ENCODE measurements at places on chromosomes 12 and 14. TPM values are rescaled to one million over a fixed set of nuclear protein-coding genes. Genes with fewer than 3 reads are reported as not detected.

GRCh38 chr12:97235102-97235501 is 227.5 kb upstream of the RMST start:
- DNase-seq: no peak

DNA sequence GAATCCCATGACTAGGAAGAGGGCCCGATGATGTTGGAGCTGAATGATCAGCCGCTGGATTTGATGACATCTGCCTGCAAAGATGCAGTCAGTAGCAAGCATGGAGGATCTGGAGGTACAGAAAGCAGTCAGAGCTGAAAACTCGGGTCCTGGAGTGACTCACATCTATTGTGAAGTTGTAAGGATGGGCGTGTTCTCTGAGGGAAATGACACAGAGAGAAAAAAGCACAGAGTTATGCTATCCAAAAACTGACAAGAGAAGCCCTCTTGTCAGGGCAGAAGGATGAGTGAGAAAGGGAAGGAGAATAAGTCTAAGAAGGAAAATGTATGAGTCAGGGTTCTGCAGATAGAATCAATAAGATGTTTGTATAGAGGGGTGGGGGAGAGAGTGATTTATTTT is 380.4 kb upstream of the CCDC196 start:
- no peak for DNase-seq

DNA sequence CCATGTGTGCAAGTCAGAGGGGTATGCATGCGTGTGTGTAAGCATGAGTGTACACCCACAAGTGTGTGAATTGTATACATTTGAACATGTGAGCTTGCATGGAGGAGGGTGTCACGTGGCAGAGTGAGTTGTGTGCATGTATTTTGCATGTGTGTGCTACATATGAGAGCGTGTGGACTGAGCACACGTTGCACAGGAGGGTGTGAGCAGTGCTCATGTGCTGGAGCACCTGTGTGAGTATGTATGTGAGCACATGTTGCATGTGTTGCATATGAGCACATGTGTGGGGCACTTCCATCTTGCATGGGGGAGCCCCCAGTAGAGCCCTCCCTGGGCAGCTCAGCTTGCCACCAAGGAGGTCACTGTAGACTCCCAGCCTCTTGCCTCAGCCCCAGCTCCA is 180.2 kb upstream of the MYL2 start:
- no peak for DNase-seq

DNA sequence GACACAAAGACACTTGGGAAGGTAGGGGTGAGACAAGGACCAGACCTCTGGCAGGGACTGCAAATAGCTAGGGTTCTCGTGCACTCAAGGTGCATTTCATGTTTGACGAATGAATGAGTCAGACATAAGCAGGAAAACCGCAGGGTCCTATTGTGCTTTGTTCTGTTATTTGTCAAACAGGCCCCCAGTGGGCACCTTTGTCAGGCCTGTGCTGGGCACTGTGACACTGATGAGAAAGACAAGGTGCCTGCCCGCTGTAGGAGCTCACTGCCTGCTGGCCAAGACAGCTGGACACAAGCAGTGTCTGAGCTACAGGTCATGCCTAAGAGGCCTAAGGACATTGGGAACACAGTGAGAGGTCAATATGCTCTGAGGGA is 2.3 kb downstream of the OTUB2 start:
- DNase-seq: no peak

DNA sequence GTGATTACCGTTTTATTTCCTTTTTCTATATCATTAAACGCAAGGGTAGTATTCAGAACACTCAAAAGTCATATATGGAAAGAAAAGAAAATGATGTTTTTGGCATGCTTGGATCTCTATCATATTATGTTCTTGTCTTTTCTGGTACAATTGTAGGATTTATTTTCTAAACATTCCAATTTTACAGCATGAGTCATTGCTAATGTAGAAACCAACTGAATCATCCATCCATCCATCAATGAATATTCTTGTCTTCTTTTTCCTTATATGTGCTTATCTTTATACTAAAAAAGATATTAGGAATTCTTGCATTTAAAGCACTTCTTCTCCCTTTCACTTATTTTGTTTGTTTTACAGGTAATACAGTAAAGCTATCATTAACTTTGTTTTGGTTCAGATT is 20.4 kb upstream of the AMIGO2 start:
- no peak for DNase-seq

- no peak for DNase-seq
Observed at GRCh38 chr14:42513837-42514236, 907.2 kb downstream of the LRFN5 start.

GRCh38 chr14:95256776-95257060 is 63.0 kb downstream of the CLMN start:
- DNase-seq: no peak

The NFATC4 gene
- polyA plus RNA-seq: 52.1 TPM

The CPM gene
- 3.1 TPM for polyA plus RNA-seq
